ENCODE measurements at places on chromosomes 7 and 10.

GRCh38 chr7:48875045-48875916 lies 49.1 kb upstream of the CDC14C start:
- DNase-seq = no peak

DNA sequence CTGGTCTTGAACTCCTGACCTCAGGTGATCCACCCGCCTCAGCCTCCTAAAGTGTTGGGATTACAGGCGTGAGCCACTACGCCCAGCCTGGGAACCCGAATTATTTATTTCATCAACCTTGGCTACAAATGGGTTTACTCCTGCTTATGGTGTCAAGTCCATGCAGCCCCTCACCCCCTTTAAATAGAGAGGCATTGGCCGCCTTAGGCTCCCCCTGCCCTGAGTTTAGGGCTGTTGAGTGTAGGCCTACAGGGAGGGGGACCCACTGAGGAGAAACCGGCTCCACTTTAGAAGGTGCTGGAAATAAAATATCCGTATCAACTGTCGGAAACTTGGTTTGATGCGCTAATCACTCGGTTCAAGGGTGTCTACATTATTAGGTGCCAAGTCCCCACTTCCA lies 8.7 kb upstream of the SP8 start:
- DNase-seq = no peak

DNA sequence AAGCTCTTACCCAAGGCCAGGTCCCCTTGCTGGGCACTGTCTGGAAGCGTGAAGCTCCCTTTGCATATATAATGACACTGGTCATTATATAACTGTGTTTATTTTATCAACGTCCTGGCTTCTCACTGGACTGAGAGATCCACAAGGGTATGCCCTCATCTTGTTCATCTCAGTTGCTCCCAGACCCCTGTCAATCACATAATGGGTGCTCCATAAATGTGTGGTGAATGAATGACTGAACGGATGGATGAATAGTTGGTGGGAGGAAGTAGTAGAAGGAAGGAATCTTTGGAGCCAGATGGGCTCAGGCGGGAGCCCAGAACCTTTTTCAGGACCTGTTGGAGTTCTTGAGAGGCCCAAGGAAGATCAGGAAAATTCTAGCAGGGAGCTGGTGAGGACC lies 7.7 kb upstream of the SFRP5 start:
- no peak for DNase-seq

DNA sequence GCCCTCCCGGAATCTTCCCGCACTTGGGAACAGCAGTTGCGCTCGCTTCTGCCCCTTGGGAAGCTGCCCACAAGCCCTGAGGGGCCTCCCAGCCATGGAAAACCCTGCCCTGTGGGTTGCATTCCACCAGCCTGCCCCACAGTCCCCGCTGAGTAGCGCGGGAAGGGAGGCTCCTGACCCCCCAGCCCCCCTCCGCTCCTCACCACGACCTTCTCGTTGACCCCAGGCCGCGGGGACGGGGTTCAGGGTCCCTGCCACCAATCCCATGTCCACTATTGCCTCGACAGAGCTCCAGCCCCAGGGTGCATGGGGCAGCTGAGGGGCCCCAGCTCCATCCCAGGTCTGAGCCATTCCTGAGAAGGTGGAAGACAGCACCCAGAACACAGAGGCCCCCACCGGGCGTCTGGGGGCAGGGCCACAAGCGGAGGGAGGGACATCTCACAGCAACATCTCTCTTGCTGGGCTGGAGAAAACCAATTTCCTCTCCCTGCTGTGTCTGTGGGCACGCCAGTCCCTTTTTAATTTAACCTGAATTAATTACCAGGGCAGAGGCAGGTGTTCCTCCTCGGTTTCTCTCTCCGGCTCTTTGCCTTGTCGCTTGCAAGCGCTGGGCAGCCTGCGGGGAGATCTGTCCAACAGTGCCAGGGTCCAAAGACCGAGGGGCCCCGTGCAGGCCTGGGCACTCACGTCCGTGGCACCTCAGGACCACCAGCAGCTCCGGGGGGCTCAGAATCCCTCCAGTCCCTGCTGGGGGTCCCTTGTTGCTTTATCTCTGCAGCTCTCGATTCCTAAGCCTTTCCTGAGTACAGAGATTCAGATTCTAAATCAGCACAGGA lies 57.9 kb downstream of the FOXL3 start:
- DNase-seq = no peak

DNA sequence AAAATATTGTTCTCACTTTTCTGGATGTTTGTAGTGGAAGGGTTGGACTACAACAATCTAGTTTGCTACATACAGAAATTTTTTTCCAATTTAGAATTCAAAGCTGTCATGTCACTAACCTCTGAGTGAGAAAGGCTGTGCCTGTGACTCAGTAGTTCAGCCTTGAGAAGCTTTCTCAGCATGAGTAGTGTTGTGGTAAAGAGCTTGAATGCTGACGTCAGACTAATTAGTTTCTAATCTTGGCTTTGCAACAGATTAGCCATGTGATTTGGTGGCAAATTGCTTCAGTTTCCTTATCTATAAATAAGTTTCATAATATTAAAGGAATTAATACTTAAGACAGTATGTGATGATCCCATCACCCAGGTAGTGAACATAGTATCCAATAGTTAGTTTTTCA lies 83.8 kb downstream of the ABCA13 start:
- DNase-seq = no peak

DNA sequence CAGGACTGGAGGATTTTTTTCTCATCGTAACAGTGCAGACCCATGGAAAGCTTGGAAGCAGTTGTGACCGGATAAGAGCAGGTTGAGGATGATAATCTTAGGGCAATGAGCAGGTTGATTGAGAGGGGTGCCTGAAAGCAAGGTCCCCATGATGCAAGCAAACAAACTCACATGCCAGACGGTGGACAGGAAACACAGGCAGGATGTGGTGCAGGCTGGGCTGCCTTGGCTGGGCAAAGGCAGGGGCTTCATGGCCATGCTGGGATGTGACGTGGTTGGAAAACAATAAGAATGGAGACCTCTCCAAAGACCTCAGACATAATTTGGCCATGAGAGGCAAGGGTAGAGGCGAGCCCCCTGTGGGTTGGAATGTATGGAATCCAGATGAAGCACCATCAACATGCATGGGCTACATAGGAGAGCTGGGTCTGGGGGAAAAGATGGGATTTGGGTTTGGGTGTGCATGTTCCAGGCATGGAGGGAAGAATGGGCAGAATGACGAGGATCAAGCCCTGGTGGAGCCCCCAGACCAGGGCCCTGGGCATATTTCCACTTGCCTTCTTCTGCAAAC lies 58.3 kb downstream of the IKZF1 start:
- no peak for DNase-seq

Data from stimulated activated CD8-positive, alpha-beta memory T cell treated with anti-CD3 and anti-CD28 coated beads, Interleukin-15, amount 100 ng/mL, for 4 hours (primary cell).